ENCODE measurements at places on chromosomes 5 and 9. TPM values are rescaled to one million over a fixed set of nuclear protein-coding genes. Genes with fewer than 3 reads are reported as not detected.

DNA sequence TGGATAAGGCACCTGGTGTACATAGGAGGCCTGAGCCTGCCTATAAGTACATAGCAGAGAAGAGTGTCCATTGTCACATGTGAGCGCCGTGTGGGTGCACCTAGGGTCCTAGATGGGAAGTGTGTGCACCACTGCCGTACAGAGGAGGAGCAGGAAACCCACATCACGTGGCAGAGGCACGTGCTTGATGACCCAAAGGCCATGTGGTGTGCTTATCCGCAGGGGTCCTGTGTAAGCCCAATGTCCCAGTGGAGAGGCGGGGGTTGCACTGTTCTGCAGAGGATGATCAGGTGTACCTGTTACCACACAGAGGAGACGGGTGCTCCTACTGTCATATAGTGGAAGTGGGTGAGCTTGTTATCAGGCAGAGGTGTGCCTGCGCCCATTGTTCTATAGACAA lies 354.1 kb upstream of the IRX2 start:
- DNase-seq, result no peak

DNA sequence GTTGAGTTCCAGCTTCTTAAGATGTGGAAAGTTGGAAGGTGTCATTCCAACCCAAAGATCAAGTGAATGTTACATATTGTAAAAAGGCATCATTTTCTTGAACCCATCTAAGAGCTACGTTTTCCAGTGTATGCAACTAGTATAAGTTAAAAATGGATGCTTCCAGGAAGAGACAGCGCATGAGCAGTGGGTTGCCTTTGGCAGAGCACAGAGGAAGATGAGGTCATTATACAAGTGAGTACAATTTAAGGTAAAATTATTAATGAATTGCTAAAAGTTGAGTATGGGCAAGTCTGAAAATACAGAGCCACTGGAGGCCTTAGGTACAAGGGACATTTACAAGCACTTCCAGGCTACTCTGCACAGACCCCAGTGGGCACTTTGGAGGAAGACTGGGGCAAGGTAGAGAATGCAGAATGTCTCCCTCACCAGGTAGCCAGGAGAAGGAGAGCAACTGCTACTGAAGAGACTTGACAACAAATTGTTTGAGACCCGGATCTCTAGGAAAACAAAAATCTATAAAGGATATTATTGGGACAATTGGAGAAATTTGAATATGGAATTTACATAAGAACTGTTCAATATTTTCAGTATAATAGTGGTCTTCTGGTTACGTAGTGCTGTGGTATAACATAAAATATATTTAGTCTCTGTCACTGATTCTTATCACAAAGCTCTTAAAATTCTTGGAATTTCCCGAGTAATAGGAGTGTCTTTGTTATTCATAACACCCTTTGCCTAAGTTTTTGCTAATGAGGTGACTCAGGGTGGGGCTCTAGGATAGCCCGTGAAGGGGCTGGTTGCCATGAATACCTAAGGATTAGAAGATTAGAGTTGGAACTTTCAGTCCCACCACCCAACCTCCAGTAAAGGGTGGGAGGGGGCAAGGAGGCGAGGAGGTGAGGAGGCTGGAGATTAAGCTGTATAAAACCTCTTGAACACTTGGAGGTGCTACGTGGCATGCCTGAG lies 129.9 kb upstream of the FER start:
- no peak for DNase-seq

GRCh38 chr5:31229266-31229665 lies 35.8 kb downstream of the CDH6 start:
- no peak for DNase-seq

DNA sequence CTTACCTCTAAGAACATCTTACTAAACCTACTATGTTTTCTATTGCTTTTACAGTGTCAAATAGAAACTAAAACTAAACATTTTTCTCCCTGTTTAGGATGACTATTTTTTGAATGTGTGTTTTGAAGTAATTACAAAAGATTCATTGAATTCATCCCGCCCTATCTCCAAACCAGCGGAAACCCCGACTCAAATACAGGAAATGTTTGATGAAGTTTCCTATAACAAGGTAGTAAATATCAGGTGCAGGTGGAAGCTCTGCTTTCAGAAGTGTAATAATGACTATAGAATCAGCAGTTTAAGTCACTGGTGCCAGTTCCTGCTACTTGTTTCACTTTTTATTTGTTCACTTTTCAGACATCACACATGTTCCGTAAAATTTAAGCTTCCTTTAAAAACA lies 20.0 kb downstream of the ERAP2 start:
- DNase-seq, result no peak

DNA sequence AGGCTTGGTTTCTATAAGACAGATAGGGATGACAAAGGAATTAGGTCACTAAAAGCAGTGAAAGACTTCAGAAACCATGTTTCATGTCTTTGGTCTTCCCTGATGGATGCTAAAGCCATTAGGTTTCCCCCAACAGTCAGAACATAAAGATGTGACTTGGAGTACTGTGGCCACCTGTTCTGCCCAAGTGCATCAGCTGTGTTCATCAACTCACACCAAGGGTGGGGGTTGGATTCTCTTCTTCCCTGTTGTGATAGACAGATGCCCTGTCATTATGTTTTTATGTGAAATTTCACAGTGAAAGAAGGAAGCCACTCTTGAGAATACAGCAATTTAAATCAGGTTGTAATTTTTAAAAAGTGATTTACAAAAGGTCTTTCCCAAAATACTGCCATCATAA lies 196.8 kb downstream of the SH3GL2 start:
- DNase-seq, result no peak

PCDHGA3 gene
- total RNA-seq, result 18.2 TPM

GRCh38 chr9:100307080-100307479 lies 45.7 kb downstream of the TEX10 start:
- no peak for DNase-seq

EXOSC3 gene
- 48.5 TPM for total RNA-seq

FGF1 gene
- total RNA-seq, result 9.4 TPM

GRCh38 chr5:178241231-178241663 lies 8.6 kb upstream of the PHYKPL start:
- DNase-seq, result no peak

DNA sequence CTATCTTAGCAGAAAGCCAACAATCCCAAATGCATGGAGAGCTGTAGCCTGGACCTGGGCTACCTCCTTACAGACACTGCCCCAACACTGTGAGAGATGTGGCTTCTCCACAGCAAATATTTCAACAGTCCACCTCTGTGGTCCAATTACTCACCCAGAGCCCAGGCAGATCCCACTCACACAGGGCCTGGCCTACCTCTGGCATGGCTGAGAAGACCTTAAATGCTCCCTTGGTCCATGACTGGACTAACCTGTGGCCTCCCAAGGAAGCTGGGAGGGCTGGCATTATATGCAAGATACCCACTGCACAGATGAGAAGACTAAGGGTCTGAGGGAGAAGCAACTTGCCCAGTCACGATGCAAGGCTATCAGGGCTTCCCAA lies 22.8 kb upstream of the SLC25A51 start:
- no peak for DNase-seq

RNF14 gene
- 66.9 TPM for total RNA-seq

DNA sequence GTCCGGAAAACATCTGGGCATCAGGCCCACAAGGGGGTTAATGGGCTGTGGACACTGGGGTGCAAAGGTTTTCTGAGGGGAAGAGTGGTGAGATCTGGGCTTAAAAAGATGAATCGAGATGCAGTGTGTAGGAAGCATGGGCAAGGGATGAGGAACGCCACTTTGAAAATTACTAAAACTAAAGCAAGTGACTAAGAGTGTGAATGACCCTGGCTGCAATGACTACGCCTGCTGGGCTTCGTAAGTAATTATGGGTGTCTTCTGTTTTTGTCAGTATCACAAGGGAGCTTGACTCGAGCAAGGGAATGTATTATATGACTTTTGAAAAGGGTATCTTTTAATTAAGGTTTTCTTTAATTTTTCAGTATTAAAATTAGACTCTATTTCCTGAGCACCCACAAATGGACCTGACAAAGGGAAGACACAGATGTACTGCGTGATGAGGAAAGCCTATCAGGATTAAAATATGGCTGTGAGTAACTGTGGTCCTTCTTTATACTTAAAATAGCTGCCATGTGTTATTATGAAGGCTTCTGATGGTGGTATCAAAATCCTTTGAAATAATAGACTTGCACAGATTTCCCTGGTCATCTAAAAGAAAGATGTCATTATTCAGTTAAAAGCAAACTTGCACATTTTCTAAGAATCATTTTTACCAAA lies 4.2 kb downstream of the CTXN3 start:
- DNase-seq, result no peak

GPRIN1 gene
- 6.6 TPM for total RNA-seq

- no peak for DNase-seq
Measured at GRCh38 chr5:170546282-170546681, 42.5 kb downstream of the KCNIP1 start.

C9 gene
- total RNA-seq, result not detected

- DNase-seq, result no peak
Measured at GRCh38 chr5:156310115-156310514, 16.8 kb upstream of the SGCD start.

DNA sequence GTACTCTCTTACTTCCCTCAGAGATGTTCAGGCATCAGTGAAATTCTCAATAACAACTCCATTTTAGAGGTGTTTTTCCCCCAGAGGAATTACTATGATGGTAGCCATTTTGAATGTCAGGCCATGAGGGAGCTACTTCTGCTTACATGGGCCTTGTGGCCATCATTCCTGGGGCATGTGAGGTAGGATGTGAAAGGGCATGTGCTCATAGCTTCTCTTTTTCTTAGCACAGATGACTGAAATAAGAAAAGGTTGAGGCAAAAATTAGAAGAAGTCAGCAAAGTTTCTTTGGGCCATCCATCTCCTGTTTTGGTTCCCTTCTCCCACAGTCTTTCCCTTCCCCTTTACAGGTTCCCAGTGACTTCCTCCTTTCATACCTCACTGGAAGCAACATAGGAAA lies 68.8 kb downstream of the FEM1C start:
- no peak for DNase-seq

- DNase-seq, result no peak
Measured at GRCh38 chr5:159104759-159105144, 5.0 kb upstream of the EBF1 start.

- DNase-seq, result no peak
Measured at GRCh38 chr5:168317521-168318147, 26.2 kb downstream of the WWC1 start.

- no peak for DNase-seq
Measured at GRCh38 chr9:2269778-2270177, 254.6 kb downstream of the SMARCA2 start.

- no peak for DNase-seq
Measured at GRCh38 chr5:41510176-41510831, at the start of gene PLCXD3. PLCXD3 (minus strand) TSS chr5:41510601; CDS start chr5:41510526, 75 bp downstream.

GRCh38 chr5:120568711-120569110 lies 104.6 kb downstream of the PRR16 start:
- DNase-seq, result no peak

OBP2B gene
- 1.6 TPM for total RNA-seq

- no peak for DNase-seq
Measured at GRCh38 chr9:97768746-97769145, 71.6 kb upstream of the XPA start.

SLC27A6 gene
- 1.1 TPM for total RNA-seq

DNA sequence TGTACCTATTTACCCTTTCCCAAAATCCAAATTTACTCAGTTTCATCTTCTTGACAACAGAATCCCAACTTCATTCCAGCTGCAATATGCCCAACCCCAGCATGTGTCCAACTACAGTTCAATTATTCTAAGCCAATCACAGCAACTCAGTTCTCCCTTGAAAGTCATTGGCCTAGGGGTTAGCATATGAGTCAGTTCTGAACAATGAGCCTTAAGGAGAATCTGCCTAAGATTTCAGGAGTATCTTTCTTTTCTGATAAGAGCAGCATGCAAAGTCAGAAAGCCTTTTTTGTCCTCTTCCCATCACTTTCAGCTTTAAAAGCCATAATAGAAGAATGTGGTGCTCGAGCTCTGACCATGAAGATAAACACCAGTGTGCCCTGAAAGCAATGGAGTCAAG lies 44.4 kb upstream of the RASGRF2 start:
- DNase-seq, result no peak

FCN2 gene
- total RNA-seq, result not detected

SPRY4 gene
- 7.5 TPM for total RNA-seq

Measured in prostate gland (tissue), 2 donors.